Omental fat pad (tissue), 4 donors: ENCODE measurements at places on chromosomes 3 and 15.

GRCh38 chr3:81782585-81782984, 21.1 kb upstream of the GBE1 start:
- no peak for DNase-seq

- DNase-seq = no peak
These were observed 14.1 kb downstream of the ITGA11 start for GRCh38 chr15:68417897-68418296.

GRCh38 chr3:98770261-98771039, 7.3 kb downstream of the ST3GAL6 start:
- DNase-seq = no peak

GRCh38 chr3:173395412-173396181, 1.9 kb upstream of the NLGN1 start:
- DNase-seq = no peak

DNA sequence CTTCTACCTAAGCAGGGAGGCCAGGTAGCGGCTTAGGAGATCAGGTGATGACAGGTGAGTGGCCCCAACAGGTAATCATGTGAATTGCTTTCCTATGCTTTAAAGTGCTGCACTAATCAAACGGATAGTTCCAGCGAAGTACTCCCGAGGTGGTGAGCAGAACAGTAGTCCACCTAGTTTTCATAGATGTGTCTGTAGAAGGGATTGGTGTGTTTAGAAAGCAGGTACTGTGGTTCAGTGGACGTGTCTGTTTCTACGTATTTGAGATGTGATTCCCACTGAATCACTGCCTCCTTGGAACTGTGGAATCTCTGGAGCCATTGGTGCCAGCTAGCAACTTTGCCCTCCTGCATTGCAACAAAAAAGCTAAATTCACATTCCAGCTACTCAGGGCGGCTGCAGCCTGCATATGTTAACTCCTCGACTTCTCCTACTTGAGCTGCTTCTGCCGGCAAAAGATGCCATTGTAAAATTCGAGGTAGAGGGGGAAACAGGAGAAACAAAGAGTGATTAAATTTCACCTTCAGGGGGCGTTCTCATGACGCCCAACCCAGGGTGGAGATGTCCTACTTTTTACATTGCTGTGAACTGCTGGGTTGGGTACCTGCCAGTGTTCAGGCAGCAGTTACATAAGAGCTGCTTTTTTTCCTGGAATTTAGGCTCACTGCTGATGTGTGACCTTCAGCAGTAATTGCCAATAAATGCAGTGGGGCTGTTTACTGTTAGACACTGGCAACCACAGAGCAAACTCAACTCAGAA, 227.3 kb downstream of the ITPR1 start:
- DNase-seq = no peak

DNA sequence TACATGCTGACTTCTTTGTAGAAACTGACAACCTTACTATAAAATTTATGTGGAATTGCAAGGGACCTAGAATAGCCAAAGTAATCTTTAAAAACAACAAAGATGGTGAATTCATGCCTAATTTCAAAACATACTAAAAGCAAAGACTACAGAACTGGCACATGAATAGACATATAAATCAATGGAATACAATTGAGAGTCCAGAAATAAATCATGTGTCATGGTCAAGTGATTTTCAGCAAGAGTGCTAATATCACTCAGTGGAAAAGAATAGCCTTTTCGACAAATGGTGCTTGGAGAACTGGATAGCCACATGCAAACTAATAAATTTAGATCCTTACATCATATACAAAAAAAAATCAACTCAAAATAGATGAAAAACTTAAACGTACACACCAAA, 8.7 kb downstream of the IMPG2 start:
- no peak for DNase-seq

GRCh38 chr3:169173231-169173630, 490.3 kb downstream of the MECOM start:
- no peak for DNase-seq

GRCh38 chr15:71237456-71238188, 122.4 kb downstream of the THSD4 start:
- DNase-seq = peak; percentile 63

- DNase-seq = no peak
These were observed 199.2 kb upstream of the CFAP20DC start for GRCh38 chr3:59249004-59249403.

- no peak for DNase-seq
These were observed 1.2 kb upstream of the ICE2 start for GRCh38 chr15:60480149-60480548.

DNA sequence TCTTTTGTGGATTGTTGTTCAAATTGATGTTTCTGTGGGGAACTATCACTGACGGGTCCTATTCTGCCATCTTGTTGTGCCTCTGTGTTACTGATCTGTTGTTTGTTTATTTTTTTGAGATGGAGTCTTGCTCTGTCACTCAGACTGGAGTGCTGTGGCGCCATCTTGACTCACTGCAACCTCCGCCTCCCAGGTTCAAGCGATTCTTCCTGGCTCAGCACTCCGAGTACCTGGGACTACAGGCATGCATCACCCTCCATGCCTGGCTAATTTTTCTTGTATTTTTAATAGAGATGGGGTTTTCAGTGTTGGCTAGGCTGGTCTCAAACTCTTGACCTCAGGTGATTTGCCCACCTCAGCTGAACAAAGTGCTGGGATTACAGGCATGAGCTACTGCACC, 31.6 kb downstream of the CDAN1 start:
- no peak for DNase-seq

DNA sequence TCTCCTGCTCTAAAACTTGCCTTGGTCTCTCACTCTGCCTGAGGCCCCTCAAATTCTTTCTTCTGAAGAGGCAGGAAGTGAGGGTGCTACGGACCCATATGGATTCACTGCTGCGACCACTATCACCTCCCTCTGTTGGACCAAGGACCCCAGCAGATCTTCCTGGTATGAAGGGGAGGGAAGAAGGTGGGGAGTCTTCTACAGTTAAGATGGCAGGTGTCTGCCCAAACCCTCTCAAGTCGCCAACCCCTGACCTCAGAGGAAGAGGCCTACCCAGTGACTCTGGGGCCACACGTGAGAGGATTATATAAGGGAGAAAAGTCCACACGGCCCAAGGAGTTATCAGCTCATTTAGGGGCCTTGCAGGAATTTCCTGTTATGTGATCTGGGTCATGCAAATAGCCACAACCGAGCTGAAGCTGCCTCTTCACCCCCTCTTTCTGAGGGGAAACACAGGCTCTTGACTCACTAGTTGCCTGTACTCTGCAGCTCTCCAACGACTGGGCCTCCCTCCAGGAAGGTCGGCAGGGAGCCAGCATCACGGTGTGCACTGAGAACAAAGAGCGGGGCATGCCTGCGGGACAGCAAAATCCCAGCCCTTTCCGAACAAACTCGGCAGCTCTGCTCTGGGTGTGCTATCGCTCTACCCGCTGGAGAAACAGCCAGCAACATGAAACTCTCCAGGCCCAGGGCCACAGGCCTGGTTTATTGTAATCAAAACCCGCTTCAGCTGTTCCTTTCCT, 116.0 kb downstream of the XXYLT1 start:
- DNase-seq = peak; percentile 70

DNA sequence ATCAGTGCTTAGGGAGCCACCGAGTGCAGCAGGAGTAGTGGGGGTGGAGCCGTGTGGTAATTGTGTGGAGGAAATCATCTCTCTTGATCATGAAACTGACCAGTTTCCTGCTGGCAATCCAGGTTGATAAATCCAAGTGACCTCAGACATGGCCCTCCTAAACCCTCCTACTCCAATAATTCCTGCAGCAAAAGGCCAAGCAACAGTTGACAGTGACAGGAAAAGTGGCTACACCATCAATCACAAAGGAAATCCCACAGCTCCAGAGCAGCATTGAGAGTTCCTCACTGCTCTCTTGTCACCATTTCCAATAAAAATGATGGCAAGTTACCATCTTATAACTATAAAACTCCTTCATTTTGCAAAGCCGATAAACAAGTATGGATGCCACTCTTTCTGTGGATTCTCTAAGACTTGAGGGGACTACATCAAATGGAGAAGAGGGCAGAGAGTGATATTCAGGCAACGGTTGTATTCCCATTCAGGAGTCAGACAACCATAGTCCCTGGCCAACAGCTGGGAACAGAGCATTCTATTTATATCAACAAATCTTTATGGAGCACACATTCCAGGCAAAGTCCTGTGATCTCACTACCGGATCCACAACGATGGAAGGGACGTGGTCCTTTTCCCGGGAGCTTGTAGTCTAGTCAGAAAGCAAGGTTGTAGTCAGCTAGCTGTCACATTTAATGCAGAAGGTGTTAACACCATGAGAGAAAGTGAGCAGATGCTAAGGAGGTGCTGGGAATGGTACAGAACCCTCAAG, 312.5 kb upstream of the CTNNB1 start:
- no peak for DNase-seq

- DNase-seq = no peak
These were observed 51.8 kb upstream of the DGKG start for GRCh38 chr3:186413615-186414415.

DNA sequence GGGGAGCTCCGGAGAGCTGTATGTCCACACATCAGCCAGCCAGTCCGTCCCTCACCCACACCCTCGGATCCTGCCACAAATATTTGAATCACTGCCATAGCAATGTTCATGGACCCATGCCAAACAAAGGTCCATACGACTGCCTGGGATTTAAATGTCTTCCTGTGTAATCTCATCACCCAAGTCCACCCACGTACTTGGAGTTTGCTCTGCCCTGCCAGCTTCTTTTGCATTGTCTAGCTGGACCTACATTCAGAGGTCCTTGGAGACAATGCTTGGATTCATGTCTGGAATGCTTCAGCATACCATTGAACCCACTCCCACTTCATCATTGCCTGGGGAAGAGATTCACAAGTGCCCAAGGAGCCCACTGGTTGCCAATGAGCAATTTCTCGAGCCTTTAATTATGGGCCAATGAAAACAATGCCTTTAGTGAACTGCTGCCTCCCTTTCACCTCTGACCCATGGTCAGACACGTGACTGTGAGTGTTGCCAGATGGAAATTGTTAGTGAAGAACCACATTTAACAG, 90.4 kb upstream of the PHLDB2 start:
- no peak for DNase-seq

GRCh38 chr3:60363817-60364216, 887.4 kb downstream of the FHIT start:
- no peak for DNase-seq

DNA sequence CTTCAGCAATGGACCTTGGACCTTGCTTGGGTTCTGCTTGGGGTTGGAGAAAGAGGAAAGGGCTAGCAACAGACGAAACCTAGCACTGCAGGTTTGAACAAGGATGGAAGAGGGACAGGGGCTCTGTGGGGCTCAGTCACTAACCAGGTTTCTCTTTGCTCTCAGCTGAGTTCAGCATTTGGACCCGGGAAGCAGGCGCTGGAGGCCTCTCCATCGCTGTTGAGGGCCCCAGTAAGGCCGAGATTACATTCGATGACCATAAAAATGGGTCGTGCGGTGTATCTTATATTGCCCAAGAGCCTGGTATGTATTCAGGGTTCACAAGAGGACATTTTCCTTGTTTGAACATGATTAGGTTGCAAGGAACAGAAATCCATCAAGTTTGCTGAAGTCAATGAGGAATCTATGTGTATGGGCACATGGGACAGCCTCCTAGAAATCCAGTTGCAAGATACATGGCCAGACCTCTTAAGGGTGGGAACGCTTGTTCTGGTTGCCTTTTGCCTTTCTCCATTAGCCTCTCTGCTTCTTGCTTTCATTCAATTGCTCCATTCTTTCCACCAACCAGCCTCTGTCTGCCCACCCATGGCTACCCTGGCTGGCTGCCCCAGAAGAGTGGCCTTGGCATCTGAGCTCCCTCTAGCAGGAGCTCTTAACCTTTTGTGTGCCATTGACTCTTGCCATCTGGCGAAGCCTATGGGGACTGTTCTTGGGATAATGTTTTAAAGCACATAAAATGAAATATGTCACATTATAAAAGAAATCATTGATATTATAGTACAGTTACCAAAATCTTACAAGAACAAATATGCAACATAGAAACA, 55.9 kb downstream of the DNASE1L3 start:
- DNase-seq = no peak

DNA sequence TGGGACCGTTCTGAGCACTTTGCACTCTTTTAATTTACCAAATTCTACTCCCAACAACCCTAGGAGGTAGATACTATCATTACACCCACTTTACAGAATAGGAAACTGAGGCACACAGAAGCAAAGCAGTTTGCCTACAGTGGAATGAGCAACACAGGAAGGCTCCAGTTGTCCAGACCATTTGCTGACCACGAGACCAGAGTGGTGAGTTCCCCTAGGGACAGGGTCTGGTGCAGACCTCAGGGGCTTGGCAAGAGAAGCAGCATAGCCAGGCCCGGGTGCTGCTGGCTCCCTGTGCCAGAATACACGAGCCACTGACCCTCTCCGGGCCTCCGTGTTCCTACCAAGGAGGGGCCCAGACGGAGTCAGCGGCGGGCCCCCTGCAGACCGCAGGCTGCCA, 26.5 kb downstream of the PLXND1 start:
- DNase-seq = no peak
